Activated T-cell treated with anti-CD3 and anti-CD28 coated beads, Interleukin-2, amount 50 U/mL, for 72 hours (primary cell): ENCODE measurements at places on chromosomes 7 and 10. TPM values are rescaled to one million over a fixed set of nuclear protein-coding genes. Genes with fewer than 3 reads are reported as not detected.

Gene FAM241B
- 10.9 TPM for total RNA-seq

Gene ITIH2
- not detected for total RNA-seq

Gene FGL2
- 0.93 TPM for total RNA-seq

Gene MOGAT3
- not detected for total RNA-seq
